ENCODE measurements at places on chromosomes 7 and 10. TPM values are rescaled to one million over a fixed set of nuclear protein-coding genes. Genes with fewer than 3 reads are reported as not detected.

CACUL1 gene
- total RNA-seq = 30.2 TPM

MCM10 gene
- 8.2 TPM for total RNA-seq

ACHE gene
- total RNA-seq = 0.15 TPM

KIAA1549 gene
- total RNA-seq = 10.1 TPM

UNCX gene
- not detected for total RNA-seq

CCL24 gene
- total RNA-seq = not detected

OR2A1 gene
- not detected for total RNA-seq

Data from HFFc6 (cell line).